Mucosa of gallbladder (tissue), 1 donor: ENCODE measurements at places on chromosomes 7 and 10.
A peak's percentile ranks its signal among the peaks of the same experiment; 100 is the strongest.

DNA sequence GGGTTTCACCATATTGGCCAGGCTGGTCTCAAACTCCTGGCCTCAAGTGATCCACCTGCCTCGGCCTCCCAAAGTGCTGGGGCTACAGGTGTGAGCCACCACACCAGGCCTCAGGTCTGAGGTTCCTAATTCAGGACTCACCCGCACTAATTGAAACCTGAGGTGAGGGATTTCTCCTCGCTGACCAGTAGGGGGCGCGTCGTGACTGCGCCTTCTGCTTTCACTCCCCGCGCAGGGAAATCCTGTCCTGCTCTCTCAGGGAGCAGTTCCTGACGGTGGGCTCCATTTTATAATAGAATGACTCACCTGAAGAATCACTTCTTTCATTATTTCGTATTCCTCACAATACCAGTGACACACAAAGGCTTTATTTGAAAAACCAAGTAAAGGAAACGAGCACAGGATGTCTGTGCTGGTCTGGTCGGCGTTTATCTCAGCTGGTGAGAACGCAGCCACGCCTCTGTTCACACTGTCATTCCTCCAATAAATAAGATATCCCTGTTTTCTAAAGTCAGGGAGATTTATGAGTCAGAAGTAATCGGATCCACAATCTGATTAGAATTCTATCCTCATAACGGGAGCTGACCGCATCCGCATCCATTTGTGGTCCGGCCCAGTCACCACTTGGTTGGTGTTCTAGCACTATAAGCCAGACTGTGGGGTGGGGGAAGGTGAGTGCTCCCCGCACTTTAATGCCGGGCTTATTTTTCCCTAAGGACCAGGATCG lies 35.4 kb downstream of the BAG3 start:
- DNase-seq, result peak; percentile 70

DNA sequence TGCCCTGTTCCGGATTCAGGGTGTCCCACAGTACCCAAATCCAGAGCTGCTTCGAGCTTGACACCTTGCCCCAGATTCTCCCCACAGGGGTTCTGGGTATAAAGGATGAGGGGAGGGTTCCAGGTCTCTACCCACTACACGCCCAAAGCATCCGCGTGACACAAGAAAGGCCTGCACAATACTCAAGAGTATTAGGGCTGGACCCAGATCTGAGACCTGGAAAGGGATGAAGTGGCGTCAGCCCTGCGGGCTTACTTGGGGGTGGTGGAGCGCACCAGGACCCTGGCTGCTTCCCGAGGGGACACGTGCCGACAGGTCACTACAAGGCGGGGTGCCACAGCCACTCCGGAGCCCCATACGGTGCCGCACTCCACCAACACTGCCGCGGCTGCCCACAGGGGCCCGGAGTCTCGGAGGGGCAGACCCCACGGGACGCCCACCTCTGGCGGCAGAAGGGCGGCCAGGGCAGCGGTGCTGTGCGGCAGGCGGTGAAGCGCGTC lies 1.3 kb downstream of the TYSND1 start:
- no peak for DNase-seq

DNA sequence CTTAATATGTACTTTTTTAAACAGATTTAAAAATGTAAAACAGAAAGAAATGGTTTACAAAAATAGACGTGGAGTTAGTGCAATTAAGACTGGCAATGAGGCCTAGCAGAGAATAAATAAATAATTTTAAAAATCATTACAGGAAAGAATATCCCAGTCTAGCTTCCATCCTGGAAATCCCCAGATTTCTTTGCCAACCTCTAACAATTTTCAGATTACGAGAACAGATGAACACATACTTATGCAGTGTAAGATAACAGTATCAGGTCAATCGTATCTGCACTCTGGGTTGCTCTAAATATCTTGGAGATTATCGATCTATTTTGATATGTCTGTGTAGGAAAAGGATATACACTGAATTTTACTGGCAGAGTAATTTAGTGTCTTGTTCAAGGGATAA lies 210.5 kb downstream of the SEMA3A start:
- DNase-seq, result no peak

GRCh38 chr7:69309601-69310000 lies 288.7 kb upstream of the AUTS2 start:
- no peak for DNase-seq

DNA sequence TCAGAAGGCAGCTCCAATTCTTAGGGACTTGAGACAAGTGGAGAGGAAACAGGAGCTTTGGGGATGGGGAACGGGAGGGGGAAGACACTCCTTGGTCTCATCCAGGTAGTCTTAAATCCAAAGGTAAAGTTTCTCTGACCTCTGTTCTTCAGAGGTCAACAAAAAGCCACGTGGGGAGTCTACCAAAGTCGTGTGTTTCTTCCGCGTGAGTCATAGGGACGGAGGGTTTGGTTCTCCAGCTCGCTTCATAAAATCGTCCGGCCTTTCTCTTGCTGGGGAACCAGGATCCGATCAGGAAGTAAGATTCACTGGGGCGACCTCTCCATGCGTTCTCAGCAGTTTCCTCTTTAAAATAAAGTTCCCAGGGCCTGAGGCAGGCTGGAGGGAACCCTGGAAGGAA lies 275.7 kb downstream of the TCERG1L start:
- DNase-seq, result no peak

GRCh38 chr7:2803755-2804154 lies 40.4 kb downstream of the GNA12 start:
- no peak for DNase-seq

DNA sequence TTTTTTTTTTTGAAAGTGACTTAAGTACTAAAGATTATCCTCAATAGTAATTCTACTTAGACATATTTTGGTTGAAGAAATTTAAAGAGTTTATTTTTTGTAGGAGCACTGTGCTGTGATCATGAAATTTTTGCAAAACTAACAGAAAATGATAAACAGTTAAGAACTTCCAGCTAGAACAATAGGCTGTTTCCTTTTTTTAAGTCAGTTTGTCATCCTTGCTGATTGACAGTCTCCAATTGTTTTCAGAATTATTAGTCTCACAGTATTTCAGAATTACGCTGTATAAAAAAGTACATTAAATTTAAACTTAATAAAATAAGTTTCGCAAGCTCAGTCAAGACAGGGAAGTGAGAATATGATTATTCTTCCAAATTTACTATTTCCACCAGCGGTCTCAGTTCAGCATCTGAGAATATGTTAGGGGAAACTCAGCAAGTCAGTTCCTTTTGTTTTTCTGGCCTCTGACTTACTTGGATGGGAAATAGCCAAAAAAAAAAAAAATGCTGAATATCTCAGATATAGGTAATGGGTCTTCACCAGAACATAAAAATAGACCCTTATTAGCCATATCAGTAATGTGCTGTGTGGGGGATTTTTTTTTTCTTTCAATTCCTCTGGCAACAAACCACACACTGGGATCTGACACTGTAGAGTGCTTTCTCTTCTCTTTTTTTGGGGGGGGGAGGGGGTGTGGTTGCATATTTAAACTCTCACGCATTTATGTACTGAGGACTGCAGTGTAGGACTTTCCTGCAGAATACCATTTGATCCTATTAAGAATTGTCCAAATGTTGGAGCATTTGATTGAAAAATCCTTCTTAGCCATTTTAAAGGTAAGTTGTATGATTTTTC lies at the start of gene CD36:
Gene CD36 (plus strand): TSS at position 732 of the 855 bp plus-strand sequence. CDS start 8,099 bp downstream, outside the sequence.
- no peak for DNase-seq

DNA sequence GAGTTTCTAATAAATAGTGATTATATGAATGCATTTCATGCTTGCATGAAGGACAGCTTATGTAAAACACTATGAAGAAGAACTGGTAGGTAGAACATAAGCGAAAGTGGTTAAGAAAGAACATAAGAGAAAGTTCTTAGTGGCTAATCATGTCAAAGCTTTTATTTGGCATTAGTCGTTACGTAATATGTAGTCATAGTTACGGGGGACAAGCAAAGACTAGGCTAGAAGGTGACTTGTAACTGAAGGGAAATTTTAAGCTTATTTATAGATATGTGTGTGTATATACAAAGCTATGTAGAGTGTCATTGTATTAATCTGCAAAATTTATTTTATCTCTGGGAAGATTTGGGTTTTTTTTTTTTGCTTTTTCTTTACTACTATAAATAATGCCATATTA lies 36.9 kb downstream of the CAPZA2 start:
- no peak for DNase-seq

- DNase-seq, result no peak
Measured at GRCh38 chr10:14736600-14737081, 38.1 kb downstream of the FAM107B start.

- DNase-seq, result no peak
Measured at GRCh38 chr7:156460858-156461627, 179.5 kb upstream of the RNF32 start.

- DNase-seq, result no peak
Measured at GRCh38 chr10:17154116-17154515, 24.5 kb upstream of the CUBN start.

DNA sequence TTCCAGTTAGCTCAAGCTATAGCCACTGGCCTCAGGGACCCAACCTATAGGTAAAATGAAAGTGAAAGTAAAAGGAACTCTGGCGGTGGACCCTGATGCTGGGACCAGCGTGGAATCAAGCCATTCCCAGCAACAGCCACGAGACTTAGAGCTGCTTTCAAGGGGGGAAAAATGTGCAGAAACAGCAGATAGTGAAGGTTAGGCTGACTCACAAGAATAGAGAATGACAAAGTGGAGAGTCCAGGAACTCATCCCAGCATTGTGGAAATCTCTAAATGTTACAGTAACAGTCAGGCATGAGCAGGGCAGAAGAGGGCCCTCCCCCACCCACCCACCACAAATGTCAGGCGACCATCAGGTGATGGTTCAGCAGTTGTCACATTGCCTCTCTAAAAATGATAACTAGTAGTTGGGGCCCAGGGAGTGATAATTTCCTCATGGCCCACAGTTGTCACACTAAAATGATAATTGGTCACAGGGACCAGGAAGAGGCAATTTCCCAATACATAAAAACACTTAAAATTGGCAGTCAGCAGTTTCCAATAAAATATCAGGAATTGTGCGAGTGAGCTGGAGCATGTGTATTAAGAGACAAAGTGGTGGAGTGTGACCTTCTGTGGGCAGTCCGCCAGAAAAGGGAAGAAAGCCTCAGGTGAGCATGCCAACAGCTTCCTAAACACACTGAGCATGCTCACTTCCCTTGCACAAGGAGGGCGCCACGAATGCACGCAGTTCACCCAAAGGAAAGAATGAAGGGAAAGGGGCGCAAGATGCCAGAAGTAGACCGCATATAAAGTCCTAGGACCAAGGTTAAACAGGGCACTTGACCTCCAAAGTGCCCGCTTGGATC lies 129.8 kb upstream of the PPP1R3A start:
- DNase-seq, result no peak

GRCh38 chr10:119342335-119342734 lies 135.0 kb downstream of the GRK5 start:
- DNase-seq, result no peak

- no peak for DNase-seq
Measured at GRCh38 chr10:77702166-77702565, 64.6 kb upstream of the KCNMA1 start.

DNA sequence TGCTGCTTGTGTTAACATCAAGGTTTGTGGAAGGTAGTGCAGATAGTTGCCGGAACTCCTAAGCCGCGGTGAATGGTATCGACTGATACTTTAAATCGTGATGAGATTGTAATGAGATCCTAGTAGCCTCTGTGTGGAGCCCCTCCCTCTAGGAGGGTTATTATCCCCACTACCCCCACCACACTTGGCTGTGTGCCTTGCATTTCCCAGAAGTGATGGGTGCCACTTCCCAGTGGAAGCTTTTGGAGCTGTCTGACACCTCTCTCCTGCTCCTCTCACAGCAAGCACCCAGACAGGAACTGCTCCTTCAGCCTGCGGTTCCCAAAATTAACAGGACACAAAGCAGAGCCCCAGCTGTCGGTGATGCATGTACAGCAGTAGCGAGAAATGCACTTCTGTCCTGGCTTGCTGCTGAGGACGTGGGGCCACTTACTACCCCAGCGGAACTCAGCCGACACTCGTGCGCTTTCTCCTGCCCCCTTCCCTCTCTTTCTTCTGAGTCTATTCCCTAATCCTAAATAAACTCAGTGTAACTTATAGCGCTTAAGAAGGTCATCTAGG lies 52.5 kb downstream of the PRKAG2 start:
- DNase-seq, result no peak

DNA sequence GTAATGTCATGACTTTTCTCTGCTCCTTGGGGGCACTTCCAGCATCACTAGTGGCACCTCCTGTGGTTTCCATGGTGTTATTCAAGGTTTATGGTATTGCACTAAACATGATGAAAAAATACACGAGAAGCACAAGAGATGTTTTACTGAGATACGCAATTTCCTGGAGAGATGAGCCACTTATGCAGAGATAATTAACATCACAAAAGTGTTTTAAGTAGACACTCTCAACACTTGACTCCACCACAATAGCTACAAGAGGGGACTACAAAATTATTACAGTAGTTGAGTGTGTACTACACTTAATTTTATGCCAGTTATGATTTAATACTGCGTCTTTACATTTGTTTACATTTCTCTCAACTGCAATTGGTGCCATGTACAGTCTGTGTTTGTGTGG lies 906.7 kb downstream of the DNAJB9 start:
- DNase-seq, result no peak

DNA sequence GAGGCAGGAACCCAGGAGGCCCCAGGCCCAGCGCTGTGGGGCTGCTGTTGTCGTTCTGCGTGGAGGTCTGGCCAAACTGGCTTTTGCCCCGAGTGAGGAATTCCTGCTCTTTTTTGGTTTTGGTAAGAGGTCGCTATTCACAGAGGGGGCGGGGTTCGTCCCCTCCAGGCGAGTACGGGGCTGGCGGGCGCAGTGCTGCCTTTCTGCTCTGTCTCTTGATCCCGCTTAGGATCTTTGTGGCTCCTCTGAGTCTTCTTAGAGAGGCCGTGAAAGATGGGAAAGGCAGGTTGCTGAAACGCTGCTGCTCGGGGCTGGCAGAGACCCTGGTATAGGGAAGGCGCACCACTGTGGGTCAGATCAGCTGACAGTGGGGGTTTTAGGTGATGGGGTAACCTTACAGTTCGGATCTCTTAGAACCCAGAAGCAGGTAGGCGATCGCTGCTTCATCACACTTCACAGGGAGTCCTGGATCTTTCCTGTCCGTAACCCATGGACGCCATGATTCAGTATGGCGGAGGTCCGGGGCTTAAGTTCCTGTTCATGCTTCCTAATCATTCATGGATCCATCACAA lies 136.7 kb downstream of the KIF20B start:
- DNase-seq, result no peak

- no peak for DNase-seq
Measured at GRCh38 chr10:59388671-59388976, 26.3 kb upstream of the FAM13C start.

- no peak for DNase-seq
Measured at GRCh38 chr10:91909117-91909677, at the start of gene FGFBP3. Gene FGFBP3, minus strand, starts transcription at chr10:91909486. Its CDS starts 517 bp downstream, at chr10:91908969.

- DNase-seq, result peak; percentile 33
Measured at GRCh38 chr7:132336797-132337196, 239.5 kb downstream of the PLXNA4 start.

GRCh38 chr10:117669122-117669521 lies 126.6 kb downstream of the EMX2 start:
- DNase-seq, result no peak

DNA sequence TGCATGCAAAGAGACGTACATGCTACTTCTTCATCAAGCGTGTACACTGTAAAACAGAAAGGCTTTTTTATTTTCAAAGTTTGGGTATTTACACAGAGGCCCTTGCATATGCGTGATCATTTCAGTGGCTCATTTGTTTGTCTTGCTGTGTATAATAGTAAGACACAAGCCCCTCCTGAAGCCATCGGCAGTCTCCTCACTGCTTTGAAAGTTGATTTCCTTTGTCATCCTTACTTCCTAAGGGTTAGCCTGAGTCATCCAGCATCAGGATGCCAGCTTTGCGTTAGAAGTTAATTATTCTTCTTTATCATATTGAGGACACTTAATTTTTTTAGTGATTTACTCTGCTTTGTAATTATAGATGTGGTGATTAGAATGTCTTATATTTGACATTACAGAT lies 72.5 kb upstream of the CTBP2 start:
- no peak for DNase-seq
